ENCODE measurements at places on chromosomes 11 and 22.

GRCh38 chr22:30210235-30210909 lies 36.2 kb downstream of the LIF start:
- DNase-seq, result peak; percentile 69

DNA sequence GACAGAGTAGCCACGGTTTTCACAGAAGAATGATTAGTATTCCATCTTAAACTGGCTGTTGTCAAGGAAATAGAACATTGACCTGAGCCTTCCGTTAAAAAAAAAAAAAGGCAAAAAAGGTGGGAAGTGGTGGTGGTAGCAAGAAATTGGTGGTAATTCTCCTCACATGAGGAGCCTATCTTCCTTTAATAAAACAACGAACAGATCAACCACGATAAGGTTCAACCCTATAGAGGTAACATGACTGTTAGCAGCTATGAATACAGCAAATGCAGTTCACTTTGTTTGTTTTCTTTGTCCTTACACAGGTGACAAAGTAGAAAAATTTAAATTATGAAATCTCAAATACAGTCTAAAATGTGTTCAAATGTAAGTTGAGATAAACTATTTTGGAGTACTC lies 181.6 kb downstream of the TTC28 start:
- no peak for DNase-seq

DNA sequence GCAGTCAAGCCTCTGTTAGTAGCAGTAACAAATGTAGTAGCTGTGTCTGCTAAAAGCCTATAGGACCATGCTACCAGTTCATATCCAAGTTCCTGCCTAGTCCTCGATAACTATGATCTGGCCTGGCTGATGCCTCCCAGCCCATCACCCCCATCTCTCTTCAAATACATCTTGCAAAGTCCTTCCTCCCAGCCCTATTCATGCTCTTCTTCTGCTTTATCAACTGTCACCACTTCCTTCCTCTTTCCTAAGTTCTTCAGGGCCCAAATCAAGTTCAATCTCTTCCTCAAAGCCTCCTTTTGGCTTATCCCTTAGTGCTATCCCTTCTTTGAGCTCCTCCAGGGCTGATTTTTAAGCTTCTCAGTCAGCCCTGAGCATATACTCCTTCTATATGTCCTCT lies 150.9 kb upstream of the THY1 start:
- no peak for DNase-seq

- no peak for DNase-seq
Observed at GRCh38 chr22:44719586-44720368, 17.8 kb downstream of the PRR5 start.

DNA sequence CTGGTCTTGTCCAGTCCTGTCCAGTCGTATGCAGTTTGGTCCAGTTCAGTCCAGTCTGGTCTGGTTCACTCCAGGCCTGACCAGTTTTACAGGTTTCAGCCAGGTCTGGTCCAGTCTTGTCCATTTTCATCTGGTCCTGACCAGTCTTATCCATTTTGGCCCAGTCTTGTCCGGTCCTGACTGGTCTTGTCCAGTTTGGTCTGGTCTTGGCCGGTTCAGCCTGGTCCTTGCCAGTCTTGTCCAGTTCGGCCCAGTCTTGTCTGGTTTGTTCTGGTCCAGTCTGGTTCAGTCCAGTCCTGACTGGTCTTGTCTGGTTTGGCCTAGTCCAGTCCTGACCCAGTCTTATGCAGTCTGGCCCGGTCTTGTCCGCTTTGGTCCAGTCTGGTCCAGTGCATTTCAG lies 380.2 kb downstream of the OR4C45 start:
- DNase-seq, result no peak

GRCh38 chr11:69061713-69062053 lies 13.0 kb downstream of the TPCN2 start:
- no peak for DNase-seq

DNA sequence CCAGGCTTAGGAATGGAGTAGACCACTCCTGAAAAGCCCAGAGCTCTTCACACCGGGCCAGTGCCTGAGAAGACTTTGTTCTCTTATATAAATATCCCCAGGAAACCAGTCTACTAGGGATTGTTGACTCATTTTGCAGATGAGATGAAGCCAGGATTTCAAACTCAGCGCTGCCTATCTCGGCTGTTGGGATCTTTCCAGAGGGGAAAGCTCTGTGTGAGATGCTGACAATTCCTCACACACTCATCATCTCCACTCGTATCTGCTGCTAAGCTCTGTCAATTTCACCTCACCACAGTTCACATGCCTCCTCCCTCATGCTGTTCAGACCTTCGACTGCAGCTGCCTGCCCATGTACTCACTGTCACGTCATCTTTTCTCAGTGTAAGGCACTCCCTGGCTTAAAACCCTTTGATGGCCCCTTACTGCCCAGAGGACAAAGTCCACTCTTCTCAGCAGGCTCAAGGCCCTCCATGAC lies 12.5 kb downstream of the USH1C start:
- peak; percentile 49 for DNase-seq

GRCh38 chr11:133070021-133070713 lies 462.1 kb downstream of the OPCML start:
- DNase-seq, result no peak

DNA sequence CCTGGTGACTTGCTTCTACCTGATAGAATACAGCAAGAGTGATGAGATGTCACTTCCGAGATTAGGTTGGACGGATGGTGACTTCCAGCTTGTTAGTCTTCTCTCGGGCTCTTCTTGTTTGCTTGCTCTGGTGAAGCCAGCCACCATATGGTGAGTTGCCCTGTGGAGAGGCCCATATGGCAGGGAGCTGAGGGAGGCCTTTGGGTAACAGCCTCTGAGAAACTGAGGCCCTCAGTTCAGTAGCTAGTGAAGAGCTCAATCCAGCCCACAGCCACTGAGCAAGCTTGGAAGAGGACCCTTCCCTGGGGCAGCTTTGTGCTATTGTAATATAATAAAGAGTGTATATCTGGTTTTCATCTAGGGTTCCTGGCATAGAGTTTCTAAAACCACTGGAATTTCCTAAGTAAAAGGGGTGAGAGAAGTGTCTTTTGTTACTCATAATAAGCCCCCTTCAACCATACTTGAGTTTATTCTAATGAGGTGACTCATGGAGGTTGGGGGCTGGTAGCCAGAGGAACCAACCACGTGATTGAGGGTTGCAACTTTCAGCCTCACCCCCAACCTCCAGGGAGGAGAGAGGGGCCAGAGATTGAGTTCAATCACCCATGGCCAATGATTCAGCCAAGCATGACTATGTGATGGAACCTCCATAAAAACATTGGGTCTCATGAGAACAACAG lies 8.0 kb upstream of the TPCN2 start:
- DNase-seq, result peak; percentile 93

DNA sequence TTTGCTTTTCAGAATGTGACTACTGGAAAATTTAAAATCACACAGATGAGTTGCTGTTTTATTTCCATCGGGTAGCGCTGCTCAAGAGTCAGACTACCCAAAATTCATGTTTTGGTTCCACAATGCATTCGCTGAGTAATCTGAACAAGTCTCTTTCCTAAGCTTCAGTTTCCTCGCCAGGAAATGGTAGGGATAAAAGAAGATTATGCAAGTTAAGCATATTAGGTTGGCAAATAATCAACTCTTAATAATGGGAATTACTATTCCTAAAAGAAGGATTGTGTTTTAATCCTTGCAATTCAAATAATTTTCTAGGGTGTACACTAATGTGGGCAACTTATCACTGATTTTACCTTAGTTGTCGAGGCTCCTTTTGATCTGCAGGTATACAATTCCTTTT lies 326.5 kb downstream of the LARGE1 start:
- no peak for DNase-seq

DNA sequence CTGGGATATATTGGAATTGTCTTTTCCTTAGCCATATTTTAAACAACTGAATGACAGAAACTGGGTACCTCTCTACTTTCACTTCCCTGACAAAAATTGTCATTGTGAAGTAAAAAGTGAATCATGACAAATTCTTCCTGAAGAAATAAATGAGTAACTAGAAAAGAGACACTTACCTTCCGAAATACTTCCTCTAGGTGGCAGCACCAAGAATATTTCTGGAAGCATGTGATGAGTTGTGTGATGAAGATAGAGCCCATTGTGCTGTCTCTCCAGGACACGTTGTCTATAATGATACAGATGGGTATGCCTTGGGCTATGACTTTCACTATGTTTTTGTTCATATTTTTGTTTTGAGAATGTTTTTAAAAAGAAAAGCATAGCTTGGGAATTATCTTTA lies 21.5 kb downstream of the CASP4 start:
- peak; percentile 72 for DNase-seq

GRCh38 chr11:112727341-112727841 lies 233.8 kb upstream of the NCAM1 start:
- DNase-seq, result no peak

- DNase-seq, result no peak
Observed at GRCh38 chr11:56846631-56847576, 98.4 kb upstream of the OR9G4 start.

- no peak for DNase-seq
Observed at GRCh38 chr11:72807792-72808191, 6.4 kb upstream of the ATG16L2 start.

- peak; percentile 88 for DNase-seq
Observed at GRCh38 chr22:22684580-22685561, 40.5 kb downstream of the GGTLC2 start.

- no peak for DNase-seq
Observed at GRCh38 chr11:66473608-66474515, 6.4 kb upstream of the DPP3 start.

GRCh38 chr11:72012897-72013721 lies 14.4 kb downstream of the IL18BP start:
- peak; percentile 89 for DNase-seq

DNA sequence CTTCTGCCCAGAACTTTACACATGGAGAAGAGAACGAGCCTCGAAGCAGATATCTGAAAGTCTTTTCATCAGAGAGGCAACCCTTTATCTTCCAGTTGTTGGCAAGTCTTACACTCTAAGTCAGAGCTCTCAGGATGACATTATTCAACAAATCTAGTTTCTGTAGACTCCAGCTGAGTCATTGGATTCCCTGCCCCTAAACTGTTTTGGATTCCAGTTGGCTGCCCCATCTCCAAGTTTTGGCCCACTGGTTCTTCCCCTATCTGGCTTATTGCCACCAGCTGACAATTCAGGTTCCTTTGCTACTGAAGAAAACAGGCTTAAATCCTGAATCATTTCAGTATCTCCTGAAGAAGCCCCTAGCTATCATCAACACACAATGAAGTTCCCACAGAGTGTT lies 14.2 kb downstream of the SAAL1 start:
- DNase-seq, result peak; percentile 52

DNA sequence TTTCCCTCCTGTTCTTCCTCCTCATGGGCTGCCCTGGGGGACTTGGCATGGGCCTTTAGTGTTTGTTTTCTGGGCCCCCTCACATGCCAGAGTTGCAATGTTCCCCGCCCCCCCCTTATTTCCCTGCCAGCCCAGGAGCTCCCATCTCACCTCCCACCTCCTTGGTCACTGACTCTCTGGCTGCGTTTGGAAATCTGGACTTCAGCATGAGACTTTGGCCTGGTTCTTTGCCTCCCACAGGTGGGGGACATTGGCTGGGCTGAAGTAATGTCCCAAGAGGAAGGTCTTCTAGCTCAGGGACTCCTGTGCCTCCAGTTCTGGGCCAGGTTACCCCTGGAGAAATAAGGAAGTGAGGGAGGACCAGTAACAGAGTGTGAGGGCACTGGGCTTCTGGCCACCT lies 7.0 kb downstream of the MTFP1 start:
- DNase-seq, result no peak

DNA sequence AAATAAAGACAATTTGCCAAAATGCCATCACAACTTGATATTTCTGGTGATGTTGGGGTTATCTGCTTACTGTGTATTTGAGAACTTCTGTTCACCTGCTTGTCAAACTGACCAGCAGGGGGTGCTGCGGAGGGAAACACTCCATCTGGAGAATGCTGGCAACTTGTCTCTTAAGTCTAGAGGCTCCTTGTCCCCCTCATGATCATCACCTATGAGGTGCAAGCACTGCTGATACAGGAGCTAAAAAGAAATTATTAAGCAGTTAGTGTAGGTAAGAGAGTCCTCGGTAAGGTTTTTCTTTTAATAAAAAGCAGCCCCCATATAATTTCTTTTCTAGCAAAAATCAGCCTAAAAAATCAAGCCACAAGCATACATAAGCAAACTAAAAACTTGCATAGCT lies 32.7 kb upstream of the GLYATL1B start:
- peak; percentile 57 for DNase-seq

DNA sequence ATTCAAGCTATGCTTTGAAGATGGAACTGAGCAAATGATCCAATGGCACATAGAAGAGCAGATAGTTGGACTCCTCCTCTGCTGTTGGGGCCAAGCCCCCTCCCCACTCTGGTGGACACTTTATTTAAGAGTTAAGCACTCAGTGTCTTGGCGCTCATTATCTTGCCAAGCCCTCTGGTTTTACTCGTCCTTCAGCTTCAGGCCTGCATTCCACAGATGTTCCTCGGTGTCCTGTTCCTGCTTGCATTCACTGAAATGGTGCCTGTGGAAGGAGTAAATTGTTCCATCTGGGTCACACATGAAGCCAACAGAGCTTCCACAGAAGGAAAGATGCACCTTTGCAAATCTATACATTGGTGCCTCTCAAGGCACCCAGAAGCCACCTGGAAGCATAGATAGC lies 26.1 kb downstream of the MAML2 start:
- no peak for DNase-seq

- DNase-seq, result peak; percentile 11
Observed at GRCh38 chr11:121063728-121064127, 37.3 kb upstream of the TECTA start.

GRCh38 chr11:72039031-72039855 lies 40.5 kb downstream of the IL18BP start:
- DNase-seq, result peak; percentile 73

- no peak for DNase-seq
Observed at GRCh38 chr11:79381036-79381435, 59.8 kb downstream of the TENM4 start.

DNA sequence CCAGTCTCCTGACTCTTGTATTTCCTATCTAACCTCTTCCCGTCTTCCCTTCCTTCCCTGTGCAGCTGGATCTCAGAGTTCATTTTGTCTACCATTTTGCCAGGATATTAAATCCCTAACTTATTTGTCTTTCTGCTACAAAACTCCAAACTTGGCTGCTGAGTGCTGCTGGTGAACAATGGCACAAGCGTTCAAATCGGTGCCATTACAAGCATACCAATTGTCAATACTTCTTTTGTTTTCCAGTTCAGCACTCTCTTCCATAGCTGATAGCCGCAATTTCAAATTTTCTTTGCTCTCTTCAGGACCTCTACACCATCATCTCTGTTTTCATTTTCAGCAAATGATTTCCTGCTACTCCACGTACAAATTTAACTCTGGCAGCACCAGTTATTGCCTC lies 13.4 kb downstream of the IL18 start:
- no peak for DNase-seq

DNA sequence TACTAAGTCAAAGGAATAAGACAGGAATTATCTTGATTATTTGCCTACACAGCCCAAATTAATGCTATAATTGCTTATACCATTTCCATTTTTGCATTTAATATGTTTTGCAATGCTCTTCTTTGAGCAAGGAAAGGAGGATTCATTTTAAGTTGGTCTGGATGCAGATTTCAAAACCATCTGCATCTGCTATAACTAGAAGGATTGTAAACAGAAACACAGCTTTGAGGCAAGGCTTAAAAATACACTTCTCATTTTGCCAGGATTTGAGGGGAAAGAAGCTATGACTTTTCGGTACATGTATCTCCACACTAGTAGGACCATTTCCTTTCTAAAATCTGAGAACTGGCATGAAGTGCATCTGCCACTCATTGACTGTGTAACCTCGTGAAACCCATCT lies 95.9 kb upstream of the MTNR1B start:
- no peak for DNase-seq
